ENCODE measurements at places on chromosomes 11 and 22.

DNA sequence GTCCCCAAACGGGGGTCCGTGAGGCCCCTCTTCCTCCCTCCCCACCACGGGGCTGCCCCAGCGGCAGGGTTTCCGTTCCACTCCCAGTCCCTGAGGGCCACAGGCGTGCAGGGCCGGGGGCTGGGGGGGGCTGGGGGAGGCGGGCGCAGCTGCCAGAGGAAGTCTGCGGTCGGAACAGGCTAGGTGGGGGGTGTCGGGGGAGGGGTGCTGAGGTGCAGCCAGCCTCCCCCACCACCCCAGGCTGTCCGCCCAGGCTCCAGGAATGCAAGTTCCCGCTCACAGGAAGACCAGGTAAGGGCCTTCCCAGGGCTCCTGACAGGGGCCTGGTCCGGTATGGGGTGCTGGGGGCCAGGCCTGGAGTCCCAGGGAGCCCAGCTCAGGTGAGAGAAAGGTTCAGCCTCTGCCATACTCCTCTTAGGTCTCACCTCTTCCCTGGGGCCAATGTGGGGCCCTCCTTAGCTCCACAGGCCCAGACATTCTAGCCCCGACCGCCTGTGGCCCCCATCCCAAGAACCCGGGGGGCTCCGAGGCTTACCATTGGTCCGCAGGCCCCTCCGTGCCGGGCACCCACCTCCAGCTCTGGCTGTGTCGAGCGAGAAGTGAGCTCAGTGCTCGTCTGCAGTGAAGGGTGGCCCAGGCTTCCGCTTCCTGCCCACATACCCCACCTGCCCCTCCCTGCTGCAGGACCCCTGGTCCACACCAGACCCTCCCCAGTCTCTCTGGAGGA lies at the start of gene PTPRCAP:
Gene PTPRCAP, minus strand, starts transcription at position 601 of the 727 bp plus-strand sequence. Its CDS starts 63 bp downstream, at position 538.
- DNase-seq, result peak; percentile 77

DNA sequence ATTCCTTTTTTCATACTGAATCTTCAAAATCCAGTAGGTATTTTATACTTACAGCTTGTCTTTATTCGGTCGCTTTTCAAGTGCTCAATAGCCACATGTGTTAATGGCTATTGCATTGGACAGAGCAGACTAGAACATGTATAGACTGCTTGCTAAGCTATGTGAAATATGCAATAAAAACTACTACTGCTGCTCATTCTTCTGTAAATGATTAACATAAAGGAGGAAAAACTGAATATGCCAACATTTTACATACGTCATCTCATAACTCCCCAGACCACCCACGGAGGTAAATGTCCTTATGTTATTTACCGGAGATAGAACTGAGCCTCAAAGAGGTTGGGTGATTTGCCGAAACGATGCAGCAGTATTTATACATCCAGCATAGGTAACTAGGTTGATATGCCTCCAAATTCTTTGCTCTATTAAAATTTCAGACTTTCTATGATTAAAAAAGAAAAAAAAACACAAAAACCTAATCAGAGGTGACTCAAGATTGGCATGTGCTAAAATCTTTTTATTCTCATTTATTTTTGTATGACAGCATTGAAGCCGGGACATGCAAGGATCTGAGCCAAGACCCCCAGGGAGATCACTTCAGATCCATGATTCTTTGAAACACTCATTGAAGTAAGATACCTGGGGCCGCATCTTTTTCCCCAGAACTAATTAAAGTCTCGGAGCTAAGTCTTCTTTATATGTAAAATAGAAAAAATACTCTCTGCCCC lies 78.5 kb upstream of the OR5AK2 start:
- DNase-seq, result no peak

GRCh38 chr11:94751786-94752185 lies 16.4 kb upstream of the AMOTL1 start:
- DNase-seq, result no peak

DNA sequence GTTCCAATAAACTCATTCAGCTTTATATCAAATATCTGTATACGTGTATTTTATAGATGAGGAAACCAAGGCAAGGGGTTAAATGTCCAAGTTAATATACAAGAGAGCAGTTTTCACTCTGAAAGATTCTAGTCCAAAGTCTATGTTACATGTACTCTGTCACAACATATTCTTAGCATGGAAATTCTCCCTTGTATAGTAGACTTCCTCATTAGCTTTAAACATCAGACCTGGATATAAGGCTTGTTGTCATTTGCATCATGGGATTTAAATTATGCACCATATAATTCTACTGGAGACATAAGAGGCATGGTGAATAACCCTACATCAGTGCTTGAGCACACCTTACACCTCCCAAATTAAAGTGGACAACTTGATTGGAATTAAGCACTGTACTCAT lies 681.9 kb upstream of the CCDC179 start:
- no peak for DNase-seq

DNA sequence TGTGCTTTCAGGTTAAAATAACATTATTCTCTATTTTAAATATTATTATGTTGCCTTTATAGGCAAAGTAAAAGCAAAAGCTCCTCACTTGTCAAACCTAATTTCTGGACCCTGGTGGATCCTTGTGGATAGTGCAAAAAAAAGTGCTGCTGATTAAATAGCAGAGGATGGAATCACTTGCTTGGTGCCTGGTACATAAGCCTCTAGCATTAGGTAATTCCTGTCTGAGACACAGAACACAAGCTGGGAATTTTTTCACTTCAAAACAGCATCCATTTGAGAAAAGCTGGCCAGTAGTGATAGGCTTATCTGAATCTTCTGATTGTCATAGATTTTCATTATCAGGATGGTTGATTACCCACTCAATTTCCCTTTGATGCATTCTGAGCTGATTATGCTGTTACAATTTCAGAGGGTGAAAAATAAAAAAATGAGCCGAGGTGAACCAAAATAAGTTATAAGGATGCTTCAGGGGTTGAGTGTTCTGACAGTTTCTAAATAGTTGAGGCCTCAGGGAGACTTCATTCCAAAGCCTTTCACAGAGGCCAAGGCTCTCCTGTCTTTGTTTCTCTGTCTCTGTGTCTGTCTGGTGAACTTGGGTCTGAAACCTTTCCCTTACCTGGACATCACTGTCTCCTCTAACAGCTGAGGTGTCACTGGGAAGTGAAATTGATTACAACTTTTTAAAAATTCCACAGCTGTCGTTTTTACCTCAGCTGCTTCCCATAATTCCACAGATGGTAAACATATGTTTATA lies 242.9 kb downstream of the NELL1 start:
- DNase-seq, result no peak

DNA sequence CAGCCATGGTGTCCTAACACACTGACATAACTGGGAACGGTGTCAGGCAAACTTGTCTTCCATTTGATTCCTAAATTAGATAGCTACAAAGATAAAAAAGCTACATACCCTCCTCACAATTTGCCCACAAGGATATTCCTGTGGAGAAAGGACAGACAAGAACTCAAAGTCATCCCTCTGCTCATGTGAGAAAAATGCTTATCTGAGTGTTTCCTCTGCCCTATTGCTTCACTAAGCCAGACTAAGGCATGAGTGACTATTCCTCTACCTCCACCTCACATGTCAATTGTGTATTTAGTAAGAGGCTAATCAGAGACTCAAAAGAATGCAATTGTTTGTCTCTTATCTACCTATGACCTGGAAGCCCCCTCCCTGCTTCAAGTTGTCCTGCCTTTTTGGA lies 247.7 kb downstream of the DDX10 start:
- no peak for DNase-seq

GRCh38 chr11:43907028-43907975 lies 26.7 kb downstream of the ALKBH3 start:
- no peak for DNase-seq

DNA sequence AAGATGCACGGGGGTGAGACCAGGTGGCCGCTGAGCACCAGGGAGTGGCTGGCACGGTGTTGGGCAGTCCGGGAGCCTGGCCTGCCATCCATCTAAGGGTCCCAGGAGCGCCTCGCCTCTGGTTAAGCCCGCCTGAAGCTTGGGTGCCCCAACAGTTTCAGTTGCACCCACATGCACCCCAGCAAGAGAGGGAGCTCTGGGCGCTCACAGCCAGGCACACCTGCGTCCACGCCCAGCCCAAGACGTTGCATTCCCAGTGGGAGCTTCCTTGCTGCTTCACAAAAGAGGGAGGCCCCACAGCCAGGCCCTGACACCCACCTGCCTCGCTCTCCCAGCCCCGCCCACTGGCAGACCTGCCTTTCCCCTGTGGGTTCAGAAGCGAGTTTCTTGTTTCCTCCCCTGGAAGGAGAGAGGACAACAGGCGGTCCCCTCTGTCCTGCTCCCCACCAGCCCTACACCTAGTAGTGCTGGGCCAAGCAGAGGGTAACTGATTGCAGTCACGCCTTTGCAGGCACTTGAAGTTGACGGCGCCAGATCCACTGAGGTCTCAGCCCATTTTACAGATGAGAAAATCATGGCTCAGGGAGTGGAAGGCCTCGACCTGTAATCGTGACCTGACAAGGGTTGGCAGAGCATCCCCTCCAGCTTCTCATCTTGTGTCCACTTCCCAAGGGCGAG lies 35.4 kb downstream of the OSBPL5 start:
- no peak for DNase-seq

DNA sequence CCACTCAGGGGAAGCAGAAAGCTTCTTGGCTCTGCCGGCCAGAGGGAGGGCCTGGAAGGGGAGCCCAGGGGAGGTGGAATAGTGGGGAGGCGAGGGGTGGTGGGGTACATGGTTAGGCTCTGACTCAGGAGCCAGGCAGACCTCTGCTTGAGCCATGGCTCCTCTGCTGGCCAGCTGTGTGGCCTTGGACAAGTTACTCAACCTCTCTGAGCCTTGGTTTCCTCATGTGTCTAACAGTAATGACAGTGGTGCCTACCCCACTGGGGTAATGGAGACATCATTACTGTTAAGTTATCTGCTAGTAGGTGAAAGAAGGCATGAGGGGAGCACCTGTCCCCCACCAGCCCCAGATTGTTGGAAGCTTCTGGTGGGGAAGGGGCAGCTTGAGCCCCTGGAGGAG lies 12.2 kb upstream of the PDGFB start:
- DNase-seq, result no peak

GRCh38 chr11:134037046-134037908 lies 31.6 kb upstream of the JAM3 start:
- DNase-seq, result no peak

- DNase-seq, result no peak
Measured at GRCh38 chr11:27290261-27291050, 72.6 kb downstream of the CCDC34 start.

DNA sequence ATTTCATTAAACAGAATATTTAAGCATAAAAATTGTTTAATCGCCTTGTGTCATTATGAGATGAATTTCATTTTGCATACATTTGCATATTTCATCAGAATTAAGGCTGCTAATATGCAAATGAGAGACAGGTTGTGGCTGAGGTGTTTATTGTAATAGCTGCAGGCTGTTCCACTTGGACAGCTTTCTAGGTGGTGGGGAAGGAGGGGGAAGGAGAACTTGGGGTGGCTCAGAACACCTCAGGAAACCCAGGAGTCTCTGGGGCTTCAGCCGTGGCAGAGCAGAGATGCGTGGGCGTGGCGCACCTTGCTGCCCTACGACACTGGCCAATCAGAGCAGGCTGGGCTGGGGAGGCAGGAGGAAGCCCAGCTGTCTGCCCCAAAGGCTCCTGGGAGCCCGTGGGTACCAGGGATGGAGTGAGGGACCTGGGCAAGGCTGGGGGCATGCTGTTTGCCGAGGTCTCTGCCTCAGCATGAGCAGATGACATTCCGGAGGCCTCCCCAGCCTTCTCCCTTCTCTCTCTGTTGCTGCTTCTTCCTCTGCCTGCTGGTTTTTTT lies 542.9 kb downstream of the MN1 start:
- no peak for DNase-seq

- peak; percentile 65 for DNase-seq
Measured at GRCh38 chr22:49929211-49929979, 11.0 kb downstream of the CRELD2 start.

GRCh38 chr22:25048659-25049647 lies 96.4 kb downstream of the KIAA1671 start:
- peak; percentile 29 for DNase-seq
